SHP77 (cell line): ENCODE measurements at places on chromosomes 1 and 21.

DNA sequence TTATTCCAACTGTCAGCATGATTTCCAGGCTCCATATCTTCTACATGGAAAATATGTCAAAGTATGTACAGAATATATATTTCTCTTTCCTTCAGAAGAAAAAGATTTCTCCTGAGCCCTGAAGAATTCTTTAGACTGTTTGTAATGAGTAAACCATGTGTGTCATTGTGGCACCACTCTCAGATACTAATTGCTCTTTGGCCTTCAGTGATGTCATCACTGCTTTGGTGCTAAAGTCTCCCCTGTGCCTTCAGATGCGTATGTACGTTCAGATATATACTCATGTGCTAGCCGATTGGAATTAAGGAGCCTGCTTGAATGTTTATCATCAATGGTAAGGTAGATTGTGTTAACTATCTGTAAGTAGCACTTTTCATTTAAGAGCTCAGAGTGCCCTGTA is 20.6 kb upstream of the NBL1 start:
- DNase-seq, result no peak

- DNase-seq, result no peak
These were observed 25.0 kb downstream of the RLF start for GRCh38 chr1:40185951-40186864.

- no peak for DNase-seq
These were observed 19.1 kb downstream of the SIM2 start for GRCh38 chr21:36717976-36718375.

- DNase-seq, result no peak
These were observed 42.8 kb downstream of the SMG7 start for GRCh38 chr1:183515002-183515689.

DNA sequence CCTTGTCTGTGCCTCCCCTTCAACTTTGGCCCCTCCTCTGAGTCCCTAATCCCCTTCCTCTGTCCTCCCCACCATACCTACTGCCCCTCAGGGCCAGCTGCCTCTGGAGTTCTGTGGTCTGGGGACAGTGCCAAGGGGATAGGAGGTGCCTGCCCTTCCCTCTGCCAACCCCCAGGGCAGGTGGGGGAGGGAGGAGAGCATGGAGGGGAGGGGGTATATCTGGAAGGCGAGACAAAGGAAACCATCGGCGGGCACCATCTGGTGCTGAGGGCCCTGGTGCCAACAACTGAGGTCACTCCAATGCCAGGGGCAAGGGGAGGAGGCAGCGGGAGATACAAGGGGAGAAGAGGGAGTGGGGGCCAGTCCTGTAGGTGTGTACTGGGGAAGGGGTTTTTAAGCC is 9.6 kb downstream of the RAB25 start:
- peak; percentile 69 for DNase-seq

DNA sequence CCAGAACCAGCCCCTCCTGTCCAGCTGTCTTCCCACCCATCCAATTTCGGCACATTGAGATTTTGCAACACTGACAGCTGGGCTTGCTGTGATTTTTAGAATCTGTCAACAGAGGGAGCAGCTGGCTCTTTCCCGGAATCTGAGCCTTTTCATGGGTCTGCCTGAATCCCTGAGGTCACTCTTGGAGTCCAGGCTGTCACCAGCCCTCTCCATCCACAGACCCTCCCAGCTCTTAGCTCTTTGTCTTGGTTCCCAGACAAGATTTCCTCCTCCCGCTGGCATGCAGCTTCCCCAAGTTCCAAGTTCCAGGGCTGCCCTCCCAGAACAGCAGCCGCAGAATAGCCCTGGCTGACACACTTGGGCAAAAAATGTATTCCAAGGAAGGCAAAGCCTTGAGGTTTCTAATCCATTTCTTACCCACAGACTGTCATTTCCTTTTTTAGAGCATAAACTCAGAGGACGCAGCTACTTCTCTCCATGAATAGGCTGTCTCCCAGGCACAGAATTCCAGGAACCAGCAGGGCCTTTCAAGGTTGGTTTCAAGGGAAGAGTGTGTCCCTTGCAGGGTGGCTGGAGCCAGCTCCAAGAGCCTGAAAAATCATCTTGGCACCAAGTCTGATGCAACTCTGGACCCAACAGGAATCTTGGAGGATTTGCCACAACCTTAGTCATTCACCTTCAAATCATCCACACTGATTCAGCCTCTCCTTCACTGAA is 7.1 kb upstream of the TMEM61 start:
- DNase-seq, result peak; percentile 83

GRCh38 chr1:221025956-221026355 is 146.7 kb downstream of the HLX start:
- DNase-seq, result no peak

DNA sequence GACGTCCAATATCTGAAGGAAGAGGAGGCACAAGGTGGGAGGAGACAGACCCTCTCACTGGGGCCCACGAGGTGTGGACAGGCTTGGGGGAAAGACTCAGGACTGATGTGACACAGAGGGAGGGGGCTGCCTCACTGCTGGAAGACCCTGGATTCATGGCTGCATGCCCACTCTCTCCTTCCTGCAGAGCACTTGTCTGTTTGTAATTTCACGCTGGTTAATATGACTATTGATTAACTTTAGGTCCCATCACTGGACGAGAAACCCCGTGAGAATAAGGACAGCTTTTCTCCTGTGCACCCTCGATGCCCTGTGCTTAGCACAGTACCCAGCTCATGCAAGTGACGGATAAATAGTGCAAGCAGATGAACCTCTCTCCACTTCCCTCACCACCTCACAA is 35.1 kb downstream of the CACNA1S start:
- DNase-seq, result no peak

GRCh38 chr1:205275133-205275532 is 46.4 kb downstream of the NUAK2 start:
- DNase-seq, result peak; percentile 33
